G401 (cell line): ENCODE measurements at places on chromosomes 13 and 19.
A peak's percentile ranks its signal among the peaks of the same experiment; 100 is the strongest.

GRCh38 chr13:22014469-22014868 is 343.6 kb downstream of the FGF9 start:
- DNase-seq: no peak

DNA sequence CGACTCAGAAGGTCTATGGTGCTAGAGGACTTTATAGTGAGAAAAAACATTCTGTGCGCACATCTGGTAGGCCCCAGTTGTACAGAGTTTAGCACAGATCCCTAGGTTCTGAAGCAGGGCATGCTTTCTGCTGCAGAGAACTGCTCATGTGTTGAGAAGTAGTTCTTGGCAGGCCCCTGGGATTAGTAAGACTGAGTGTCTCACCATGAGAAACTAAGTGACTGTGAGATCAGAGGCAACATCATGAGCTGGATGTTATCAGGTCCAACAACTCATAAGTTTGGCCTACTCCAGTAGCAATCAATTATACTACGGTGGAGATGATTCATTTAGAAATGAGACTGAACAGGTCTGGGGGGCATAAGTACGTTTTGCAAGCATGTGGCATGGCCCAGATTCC is 507.4 kb upstream of the KLF12 start:
- no peak for DNase-seq

- peak; percentile 36 for DNase-seq
Measured at GRCh38 chr19:52170304-52170703, 1.1 kb downstream of the ZNF836 start.

GRCh38 chr19:1210227-1210538 is 4.6 kb downstream of the STK11 start:
- DNase-seq: peak; percentile 49

DNA sequence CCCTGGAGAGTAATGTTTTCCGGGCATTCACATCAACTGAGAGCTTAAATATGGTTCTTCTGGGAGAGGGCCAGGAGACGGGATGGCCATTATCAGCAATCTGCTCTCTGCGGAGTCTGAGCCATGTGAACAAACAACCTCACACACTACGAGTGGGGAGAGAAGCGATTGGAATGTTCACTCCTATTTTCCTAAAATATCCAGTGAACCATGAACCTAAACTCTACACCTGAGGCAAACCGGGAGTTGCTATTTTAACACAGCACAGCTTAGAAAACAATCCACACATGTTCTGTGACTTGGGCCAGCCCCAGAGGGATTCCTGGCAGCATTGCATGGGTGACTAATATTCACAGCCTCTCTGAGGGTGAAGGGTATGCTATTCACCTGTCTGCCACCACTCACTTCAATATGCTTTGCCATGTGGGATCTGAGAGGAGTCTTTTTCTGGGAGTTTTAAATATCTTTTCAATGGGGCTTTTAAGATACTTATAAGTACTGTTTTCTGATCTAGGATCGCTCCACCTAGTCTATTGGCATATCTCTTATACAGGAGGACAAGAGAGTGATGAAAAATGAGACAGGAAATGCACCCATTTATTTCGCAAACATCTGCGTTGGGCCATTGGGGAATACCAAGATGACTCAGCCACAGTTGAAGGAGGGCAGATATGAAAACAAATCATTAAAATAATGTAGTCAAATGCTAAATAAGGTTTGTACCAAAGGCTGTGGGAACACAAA is 72.6 kb upstream of the SERP2 start:
- peak; percentile 95 for DNase-seq

GRCh38 chr19:41930926-41931592 is 2.8 kb upstream of the ERFL start:
- DNase-seq: no peak

DNA sequence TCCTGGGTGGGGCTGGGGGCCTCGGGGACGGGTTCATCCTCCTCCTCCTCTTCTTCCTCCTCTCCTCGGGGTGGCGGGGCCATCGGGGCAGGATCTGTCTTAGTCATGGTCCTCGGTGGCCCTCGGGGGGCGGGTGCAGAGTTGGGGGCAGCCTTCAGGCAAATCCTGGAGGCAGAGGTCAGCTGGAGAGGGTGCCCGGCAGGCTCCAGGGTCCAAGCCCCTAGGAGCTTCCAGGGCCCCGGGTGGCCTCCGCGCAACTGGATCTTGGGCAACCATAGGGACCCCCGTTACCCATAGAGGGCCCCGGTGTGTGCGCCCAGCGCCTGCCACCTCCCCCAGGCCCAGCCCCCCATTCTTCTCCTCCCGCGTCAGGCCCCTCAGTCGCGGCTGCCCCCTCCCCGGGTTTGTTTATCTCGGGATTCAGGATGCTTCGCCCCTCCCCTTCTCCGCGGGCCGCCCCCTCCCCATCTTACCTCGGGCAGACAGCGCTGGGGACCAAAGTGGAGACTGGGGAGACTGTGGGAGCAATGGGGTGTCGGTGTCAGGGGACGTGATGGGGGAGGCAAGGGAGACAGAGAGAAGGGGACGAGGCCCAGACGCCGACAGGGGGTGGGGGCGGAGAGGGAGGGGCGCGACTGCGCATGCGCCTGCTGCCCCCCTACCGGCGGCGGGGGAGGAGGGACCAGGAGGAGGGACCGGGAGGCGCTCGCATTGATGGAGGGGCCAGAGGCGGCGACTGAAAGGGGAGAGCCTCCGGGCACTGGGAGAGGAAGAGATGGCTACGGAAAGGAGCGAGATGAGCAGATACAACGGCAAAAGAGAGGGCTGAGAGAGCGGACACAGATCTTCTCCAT is at the start of gene CLIP3:
CLIP3 (minus strand) TSS at position 623 of the 854 bp plus-strand sequence; CDS start at position 107, 516 bp downstream.
- DNase-seq: peak; percentile 88

DNA sequence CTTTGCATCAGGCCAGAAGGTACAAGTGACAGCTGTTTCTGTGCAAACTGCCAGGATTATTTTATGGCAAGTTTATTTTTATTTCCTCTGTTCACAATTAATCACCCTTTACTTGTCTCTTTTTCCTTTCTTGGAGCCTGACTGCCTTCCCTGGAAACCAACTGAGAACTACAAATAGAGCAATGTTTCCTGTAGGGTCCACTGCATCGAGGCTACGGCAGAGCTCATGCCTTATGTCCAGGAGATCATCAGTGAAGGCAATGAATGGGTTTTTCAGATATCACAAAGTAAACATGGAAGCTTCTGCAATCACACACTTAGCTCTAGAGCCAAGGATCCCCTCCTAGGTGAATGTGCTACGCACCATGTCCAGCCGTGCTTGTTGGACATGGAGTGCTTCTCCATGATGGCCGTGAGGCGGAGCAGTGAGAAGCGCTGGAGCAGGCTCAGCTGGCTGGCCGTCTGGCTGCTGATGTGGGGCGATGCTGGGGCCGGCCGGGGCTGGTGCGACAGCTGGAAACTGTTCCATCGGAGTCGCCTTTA is 110.9 kb downstream of the KL start:
- no peak for DNase-seq

DNA sequence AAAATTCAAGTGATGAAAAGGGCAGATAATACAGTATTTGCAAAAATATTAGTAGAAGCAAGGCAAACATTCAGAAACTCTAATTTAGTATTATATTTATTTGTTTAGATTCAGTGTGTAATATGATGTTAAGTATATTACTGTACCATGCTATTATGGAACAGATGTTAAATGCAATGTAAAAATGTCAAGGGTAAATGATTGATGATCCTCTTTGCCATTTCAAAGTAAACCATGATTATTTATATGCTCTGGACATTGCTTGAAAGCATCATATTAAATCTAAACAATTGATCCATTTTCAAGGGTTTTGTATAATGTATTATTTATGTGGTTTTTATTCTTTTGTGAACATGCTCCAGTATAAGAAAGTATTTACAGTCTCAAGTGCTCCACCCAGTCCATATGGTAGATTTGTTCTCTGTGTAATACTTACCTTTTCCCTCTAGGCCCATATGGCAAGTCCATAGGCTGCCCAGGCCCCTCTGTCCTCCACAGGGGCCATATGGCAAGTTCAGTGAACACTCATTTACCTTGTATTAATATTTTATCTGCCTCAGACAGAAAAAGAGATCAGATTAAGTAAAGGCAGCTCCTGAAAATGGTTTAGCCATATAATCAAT is 353.5 kb downstream of the DACH1 start:
- no peak for DNase-seq

DNA sequence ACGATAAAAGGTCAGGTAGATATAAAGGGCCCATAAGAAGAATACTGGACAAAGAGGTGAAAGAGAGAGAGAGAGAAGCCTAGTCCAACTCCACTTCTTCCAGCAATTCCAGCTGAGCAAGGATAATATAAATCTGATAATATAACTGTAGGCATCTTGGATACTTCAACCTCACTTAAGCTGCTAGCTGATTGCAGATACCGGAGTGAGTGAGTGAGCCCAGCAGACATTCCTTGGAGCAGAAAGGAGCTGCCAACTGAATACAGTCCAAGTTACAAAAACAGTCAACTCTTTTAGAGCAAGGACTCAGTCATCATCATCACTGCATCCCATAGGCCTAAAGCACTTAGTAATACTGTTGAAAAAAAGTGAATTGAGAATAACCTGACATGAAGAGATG is 387.6 kb downstream of the SLITRK6 start:
- DNase-seq: no peak

DNA sequence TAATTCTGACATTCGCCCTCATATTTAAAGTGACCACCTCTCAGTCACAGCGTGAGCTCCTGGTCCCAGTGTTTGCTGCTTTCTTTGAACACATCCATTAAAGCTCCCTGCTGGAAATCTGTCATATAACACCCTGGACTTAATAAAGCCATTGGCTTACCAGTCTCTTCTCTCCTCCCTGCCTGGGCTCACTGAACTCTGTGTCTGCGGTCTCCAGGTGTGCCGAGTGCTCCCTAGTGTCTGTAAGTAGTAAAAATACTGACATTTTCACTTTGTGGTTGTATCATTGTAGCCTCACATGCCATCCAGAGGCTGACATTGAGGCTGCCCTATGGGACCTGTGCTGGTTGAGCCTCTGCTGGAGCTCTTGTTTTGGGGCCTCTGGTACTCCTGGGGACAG is 2.6 kb upstream of the PSG11 start:
- peak; percentile 57 for DNase-seq

DNA sequence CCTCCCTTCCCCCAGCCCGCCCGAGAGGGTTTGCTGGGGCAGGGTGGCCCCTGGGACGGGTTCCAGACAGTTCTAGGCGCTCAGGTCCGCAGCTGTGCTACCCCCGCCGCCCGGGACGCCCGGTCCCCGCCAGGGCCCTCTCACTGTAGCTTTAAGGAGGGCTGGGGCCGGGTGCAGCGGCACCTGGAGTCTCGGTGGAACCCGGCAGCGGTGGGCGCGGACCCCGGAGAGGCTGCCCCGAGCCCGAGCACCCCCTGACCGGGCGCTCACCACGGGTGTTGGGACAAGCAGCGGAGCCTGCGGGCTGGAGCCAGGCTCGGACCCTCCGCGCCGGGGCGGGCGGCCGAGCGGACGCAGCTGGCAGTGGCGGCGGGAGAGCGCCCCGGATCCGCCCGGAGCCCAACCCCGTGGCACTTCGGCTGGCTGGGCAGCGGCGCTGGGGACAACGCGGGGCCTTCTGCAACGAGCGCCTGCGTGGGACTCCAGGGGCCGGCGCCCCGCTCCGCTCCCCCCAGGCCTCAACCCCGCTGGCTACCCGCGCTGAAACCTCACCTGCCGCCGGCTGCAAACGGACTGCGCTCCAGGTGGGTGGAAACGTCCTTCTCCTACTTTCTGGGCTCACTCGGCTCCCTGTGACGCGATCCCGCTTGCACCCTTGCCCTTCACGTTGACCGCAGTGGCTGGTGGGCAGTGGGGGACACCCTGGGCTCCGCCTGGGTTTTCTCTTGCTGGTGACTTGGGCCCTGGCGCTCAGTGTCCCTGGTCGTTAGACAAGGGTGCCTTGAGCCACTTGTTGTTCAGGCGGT is 81.1 kb downstream of the ZNF429 start:
- DNase-seq: peak; percentile 31
